G401 (cell line): ENCODE measurements at places on chromosomes 7 and 10.

DNA sequence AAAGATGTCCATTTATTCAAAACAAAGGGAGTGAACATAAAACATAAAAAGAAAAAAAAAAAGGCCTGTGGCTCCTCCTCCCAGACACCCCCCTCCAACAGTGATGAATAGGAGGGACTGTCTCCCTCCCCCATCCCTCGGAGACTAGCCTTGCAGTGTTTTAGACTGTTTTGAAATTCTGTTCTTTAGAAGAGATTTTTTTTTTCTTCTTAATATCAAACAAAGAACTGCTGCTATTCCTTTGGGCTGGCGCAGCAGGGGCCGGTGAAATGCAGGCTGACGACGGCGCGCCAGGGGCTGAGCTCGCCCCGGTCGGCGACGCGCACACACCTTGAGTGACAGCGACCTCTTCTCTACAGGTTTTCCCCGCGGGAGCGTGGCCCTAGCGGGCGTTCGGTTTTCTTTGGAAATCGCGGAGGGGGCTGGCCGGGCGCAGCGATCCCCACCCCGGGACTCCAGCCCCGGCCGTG lies at the start of gene LANCL2:
TSS of gene LANCL2 (plus strand) at position 133 of the 470 bp plus-strand sequence. CDS start 689 bp downstream, outside the sequence.
- DNase-seq: peak; percentile 69

- no peak for DNase-seq
Measured at GRCh38 chr10:110067960-110068770, 60.4 kb downstream of the ADD3 start.

- no peak for DNase-seq
Measured at GRCh38 chr10:132377326-132377725, 19.7 kb upstream of the PWWP2B start.

DNA sequence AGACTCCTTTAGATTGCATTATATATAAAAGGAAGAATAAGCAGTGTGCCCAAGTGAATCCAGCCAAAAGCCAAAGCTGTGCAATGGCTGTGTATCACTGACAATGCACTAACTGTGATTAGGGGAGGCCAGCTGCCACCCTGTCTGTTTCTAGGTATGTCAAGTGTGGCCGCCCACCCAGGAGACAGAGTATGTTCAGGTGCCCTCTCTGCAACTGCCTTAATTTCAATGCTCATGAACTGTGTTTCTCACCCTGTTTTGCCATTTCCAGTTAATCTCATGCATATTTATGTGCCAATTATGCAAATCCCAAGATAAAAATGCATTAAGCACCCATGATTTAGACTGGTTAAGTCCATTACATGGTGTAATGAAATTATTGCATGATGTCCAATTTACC lies 159.4 kb downstream of the FRMD4A start:
- no peak for DNase-seq

- DNase-seq: no peak
Measured at GRCh38 chr7:17617380-17617779, 318.9 kb downstream of the AHR start.

DNA sequence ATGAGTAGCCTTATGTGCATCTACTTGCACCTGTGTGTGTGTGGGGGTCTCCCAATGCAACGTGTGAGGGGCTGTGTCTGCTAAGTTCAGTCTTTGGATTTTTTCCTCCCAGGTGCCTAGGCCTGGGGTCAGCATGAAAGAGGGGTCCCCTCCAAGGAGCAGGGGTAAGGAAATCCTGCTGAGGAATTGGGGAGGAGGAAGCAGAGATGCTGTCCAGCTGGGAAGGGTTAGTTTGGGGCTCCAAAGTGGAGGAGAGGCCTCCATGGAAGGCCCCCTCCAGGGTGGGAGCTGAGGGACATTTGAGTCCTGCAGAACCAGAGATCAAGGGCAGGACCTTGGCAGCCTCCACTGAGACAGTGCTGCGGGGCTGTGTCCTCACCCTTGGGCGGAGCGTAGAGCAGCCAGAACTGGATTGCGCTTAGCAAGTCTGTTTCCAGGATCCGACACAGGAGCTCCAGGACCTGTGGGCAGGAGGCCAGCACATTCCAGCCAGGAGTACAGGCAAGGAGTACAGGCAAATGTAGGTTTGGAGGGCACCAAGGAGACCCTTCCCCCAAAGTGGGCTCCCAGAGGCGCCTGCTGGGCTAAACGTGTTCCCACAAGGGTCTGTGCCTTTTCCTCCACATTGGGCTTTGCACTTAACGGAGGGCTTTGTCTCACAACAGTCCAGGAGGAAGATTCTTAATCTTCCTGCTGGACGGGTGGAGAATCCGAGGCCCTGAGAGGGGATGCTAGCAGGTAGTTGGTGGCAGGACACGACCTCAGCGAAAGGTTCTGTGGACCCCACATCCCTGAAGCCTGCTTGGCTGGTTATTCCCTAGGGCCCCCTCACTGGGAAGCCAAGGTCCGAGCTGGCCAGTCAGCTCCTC lies 10.1 kb downstream of the TBATA start:
- no peak for DNase-seq

- DNase-seq: no peak
Measured at GRCh38 chr7:139043823-139044812, 8.3 kb upstream of the ZC3HAV1L start.

DNA sequence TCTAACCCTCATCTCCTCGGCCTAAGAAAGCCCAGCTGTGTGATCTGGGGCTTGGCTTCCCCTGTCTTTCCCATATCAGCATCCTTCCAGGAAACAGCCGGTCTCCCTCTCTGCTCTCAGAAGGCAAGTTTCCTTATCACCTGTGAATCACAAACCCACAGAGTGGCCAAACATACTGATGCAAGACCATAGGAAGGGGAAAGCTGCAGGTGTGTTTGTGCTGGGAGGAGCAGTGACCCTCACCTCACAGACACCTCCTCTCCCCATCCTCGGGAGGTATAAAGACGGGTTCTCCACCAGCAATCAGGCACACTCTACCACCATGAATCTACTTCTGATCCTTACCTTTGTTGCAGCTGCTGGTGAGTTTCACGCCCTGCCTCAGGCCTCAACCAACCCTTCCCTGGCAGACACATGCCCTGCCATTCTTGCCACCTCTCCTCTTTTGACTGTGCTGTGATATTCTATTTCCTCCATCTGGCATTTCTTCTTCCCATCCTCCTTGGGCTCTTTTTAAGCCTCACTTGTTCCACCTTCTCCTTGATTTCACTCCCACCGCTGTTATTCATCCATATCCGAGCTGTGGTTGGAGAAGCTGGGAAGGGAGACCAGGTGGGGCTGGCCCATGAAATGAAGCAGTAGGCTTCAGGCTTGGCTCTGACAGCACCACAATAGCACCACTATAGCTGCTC lies at the start of gene PRSS2:
TSS of gene PRSS2 (plus strand) at position 310 of the 692 bp plus-strand sequence. CDS start at position 323, 13 bp downstream.
- DNase-seq: no peak

DNA sequence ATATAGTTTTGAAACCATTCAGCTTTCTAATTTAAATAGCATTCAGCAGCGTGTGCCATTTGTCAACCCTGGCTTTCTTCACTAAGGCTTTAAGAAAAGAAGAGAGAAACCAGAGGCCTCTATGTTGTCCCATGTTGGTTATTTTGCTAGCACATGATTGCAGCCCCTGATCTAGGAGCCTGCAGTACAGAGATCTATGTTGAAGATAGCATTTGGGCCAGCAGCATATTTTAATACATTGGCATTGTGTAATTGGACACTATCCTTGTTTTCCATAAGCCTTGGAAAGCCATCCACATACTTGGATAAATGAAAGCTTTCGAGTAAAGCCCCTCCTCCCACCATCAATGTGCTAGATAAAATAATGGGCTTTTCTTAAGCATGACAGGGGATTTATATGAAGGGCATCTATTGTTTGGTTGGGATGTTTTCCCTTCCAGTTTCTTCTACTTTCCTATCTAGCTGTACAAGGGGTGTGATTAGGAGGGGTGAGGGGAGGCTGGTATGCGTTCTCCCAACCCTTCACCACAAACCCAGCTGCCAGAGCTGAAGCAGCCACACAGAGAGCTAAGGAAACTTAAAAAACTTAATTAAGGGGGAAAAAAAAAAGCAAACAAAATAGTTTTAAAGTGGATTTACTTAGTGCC lies 23.1 kb upstream of the SDHAF3 start:
- no peak for DNase-seq

- DNase-seq: peak; percentile 62
Measured at GRCh38 chr10:21031232-21031795, 134.2 kb upstream of the NEBL start.

GRCh38 chr7:41298409-41298808 lies 404.5 kb downstream of the INHBA start:
- DNase-seq: no peak

DNA sequence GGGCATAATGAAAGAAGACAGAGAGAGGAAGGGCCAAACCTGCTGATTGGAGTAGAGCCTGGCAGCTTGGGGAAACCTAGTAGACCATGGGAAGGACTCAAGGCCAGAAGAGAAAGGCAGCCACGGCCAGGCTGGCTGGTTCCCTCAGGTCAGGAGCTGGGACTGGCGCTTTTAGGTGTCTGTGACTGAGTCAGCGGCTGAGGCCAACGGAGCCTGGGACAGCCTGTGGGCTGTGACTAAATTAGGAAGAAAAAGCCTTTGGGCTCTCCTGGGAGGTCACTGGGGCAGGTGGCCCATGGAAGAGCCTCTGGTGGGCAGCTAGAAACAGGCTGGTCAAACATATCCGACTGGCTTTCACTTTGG lies 108.9 kb upstream of the PDCD4 start:
- DNase-seq: no peak

GRCh38 chr7:158252081-158252836 lies 335.4 kb downstream of the PTPRN2 start:
- DNase-seq: peak; percentile 67

DNA sequence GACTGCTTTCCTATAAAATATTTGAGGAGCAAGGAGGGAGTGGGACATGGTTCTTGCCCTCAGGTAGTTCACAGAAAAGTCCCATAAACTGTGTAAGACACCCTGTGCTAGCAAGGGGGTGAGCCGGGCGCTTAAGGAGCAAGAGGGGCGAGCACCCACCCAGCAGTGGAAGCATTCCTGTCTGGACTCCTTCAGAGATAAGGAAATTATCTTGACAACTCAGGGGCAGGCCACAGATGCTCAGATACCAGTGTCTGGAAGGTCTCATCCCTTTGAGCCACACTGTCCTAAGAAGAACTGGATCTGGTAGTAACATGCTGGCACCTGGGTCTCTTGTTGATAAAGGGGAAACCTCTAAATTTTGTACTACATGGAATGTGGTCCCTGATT lies 54.1 kb downstream of the DAGLB start:
- no peak for DNase-seq

- DNase-seq: no peak
Measured at GRCh38 chr10:64896582-64896981, 1375.4 kb downstream of the REEP3 start.

GRCh38 chr7:150586785-150587152 lies 19.6 kb downstream of the GIMAP4 start:
- DNase-seq: no peak

DNA sequence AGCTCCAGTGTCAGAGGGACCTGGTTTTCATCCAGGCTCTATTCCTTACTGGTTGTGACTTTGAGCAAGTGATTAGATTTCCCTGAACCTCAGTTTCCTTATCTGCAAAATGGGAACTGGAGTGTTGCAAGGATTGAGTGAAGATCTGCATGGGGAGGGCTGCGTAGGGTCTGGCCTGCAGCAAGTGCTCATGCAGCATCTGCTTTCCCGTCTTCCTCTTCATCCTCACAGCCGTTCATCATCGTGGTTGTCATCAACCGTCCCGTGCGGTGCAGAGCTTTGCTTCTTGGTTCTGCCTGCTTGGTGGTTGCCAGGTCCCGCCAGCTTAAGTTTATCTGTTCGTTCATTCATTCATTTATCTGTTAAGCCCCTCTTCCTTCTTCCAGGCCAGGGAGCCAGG lies 135.0 kb downstream of the GRK5 start:
- no peak for DNase-seq

DNA sequence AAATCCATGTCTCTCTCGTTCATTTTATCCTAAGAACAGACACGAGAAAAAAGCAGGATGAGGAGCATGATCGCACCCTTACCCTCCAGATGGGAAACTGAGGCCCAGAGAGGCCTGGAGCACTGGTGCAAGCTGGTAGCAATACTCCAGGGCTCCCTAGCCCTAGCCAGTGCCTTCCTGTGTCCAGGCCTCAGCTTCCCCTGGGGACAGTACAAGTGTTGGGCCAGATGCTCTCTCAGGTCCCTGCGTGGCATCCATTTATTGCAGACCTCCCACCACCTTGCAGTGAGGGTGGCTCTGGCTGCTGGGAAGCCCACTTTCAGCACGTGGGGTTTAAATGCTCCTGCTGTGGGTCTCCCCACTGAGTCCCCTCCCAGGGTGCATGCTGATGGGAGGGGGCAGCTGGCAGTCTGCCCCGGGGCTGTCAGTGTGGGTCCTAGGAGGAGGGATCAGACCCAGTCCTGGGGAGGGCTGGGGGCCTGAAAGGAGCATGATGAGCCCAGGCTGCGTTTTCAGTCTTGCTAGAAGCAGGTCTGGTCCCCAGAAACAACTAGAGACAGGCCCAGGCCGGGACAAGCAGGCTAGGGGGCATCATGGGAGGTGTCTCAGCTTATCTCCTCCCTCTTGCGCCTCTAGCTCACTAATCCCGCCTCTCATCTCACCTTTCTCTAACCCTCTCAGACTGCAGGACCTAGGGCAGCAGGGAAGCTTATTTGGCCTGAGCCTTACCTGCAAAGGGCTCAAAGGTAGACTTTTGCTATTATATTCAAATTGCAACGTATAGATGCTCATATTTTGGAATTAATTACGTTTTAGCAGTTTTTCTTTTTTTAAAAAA lies 662 bp upstream of the PPIF start:
- peak; percentile 12 for DNase-seq

- no peak for DNase-seq
Measured at GRCh38 chr10:119409906-119410305, 132.6 kb downstream of the RGS10 start.

DNA sequence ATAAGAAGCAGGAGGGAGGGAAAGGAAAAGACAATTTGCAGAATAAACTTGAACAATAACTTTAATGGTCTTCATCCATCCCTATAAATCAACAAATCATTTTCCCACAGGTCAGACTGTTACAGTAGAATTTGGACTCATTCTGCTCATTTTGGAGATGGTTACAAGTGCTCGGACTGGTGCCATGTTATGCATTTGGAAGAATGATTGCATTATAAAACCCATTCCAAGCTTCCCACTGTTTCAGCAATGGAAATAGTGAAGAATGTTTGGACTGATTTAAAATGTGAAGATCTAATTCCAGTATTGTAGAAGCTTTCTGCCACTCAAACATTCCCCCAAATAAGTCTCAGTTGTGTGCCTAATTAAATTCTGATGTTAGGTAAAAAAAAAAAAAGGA lies 99.7 kb upstream of the ZEB1 start:
- no peak for DNase-seq

DNA sequence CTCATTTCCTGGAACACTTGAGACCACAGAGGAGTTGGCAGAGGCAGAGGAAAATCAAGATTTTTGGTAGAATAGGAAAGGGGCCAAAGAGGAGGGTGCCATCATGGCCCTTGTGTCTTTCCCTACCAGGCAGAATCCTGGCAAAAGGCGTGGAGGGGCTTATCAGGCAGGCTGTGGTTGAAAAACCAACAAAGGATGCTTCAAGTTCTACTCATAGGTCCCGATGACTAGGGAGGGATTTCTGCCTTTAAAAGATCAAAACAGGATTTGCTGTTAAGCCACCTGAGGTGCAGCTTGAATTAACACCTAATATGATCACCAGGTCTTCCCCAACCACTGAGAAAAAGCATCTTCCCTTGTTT lies 45.7 kb downstream of the BPGM start:
- DNase-seq: no peak

- DNase-seq: no peak
Measured at GRCh38 chr10:128922172-128922571, 544.9 kb upstream of the MGMT start.
